ENCODE measurements at places on chromosomes 12 and 14.

DNA sequence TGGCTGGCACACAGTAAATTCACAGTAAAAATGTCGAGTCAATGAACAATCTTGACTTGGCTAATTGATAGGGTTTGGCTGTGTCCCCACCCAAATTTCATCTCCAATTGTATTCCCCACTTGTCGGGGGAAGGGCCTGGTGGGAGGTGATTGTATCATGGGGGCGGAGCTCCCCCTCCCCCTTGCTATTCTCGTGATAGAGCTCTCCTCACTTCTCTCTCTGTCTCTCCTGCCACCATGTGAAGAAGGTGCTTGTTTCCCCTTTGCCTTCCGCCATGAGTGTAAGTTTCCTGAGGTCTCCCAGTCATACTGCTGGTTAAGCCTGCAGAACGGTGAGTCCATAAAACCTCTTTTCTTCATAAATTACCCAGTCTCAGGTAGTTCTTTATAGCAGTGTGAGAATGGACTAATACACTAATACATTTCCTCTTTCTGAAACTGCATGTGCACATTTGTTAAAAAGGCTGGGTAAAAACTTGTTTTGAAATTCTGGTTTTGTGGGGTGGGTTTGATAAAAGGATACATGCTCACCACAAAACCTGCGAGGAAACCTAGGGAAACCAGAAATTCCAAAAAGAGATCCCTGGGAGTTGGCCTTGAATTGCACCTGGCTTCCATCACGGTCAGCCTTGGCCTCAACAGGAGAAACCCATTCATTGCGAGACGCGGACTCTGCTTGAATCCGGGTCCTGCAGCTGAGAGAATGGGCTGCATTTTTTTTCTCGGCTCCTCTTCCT lies 16.2 kb upstream of the MYL2 start:
- DNase-seq, result no peak

- no peak for DNase-seq
Observed at GRCh38 chr12:20523658-20524057, 155.3 kb downstream of the PDE3A start.

GRCh38 chr12:113260636-113261300 lies 39.5 kb downstream of the TPCN1 start:
- no peak for DNase-seq

DNA sequence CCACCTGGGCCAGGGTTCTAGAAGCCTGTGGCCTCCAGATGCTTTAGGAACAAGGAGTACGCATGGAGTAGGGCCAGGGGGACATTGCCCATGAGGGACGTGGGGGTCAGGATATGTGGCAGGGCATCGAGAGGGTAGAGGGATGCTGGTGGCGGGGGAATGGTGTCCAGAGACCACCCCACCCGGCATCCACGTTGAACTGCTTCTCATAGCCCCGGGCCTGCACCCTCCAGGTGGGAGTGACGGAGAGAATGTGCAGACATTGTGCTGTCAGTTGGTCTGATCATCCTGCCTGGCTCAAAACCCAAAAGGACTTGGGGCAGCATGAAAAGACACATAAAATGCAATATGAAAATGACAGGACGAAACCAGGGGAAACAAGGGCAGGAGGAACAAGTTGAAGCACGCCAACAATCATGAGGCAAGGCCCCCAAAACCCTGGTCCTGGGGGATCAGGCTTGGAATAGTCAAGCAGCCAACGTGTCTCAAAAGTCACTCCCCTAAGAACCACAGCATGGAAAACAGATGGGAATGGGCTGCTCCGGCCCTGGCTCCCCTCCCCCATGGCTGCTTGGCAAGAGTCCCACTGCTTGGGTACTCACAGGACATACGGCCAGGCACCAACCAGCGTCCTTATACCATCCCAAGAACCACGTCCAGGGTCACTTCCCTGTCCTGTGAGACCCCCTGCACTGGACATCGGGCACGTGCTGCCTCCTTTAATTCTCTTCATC lies 117.9 kb downstream of the DICER1 start:
- no peak for DNase-seq

DNA sequence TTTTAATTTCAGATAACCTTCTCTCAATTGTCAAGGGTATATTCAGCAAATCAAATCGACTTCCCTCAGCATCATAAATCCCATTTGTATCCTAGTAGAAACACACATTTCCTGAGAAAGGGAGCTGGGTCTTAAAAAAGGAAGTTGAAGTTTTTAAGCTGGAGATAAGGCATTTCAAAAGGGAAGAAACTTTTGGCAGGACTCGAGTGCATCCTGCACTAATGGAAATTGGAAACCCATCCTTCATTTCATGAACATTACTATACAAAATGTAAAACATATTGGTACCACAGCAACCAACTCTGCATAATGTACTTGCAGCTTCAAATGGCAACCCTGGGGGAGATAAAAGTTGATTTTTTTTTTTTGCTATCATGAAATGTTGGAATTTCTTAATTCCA lies 23.7 kb upstream of the TMCC3 start:
- no peak for DNase-seq

DNA sequence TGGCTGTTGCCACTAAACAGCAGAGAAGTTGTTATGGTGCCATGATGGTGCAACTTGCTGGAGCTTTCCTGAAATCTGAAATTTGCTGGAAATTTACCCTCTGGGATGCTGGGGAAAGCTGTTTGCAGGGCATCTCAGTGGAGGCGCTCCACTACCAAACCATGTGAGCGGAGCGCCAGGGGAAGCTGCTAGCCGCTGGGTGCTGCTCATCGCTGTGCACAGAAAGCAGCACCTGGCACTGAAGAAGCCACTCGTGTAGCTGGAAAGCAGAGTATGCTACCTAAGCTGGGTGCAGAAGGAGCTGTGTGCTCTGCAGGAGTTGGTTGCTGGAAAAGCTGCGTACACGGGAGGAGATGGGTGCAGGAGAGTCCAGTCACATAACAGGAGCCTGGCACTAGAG lies 53.0 kb downstream of the MSRB3 start:
- no peak for DNase-seq

DNA sequence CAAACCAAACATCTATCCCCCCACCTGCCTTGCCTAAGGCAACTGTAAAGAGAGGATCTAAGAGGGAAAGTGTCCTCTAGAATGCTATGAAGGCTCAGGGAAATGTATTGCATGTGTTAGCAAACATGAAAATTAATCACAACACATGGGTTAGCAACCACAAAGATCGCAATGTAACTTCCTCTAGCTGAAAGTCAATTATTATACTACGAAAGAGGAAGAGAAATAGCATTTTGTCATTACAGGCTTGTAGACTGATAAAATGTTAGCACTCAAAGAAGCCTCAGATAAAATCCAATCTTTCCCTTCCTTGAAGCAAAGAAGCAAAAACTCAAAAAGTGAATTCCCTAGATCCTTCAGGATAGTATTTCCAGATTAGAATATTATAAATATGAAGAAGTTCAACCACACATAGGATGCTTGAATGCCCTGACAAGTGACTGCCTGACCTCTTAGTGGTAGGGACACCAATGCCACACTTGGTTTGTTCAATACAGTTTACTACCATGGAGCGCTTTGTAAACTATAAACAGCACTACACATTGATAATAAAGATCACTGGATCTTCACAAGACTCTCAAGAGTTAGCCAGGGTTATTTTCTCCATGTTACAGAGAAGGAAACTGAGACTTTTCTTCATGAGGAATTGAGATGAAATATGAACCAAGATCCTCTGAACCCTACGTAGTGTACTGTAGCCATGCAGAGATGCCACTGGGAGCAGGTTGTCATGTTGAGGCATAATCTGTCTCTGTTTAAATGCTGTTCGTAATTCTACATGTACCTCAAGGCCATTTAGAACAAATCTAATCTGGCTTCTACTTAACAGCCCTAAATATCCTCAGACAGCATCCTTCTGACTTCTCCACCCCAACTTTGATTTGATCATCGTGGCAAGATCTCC lies 100.7 kb downstream of the ITPR2 start:
- no peak for DNase-seq

GRCh38 chr12:21665816-21666215 lies 8.2 kb upstream of the LDHB start:
- no peak for DNase-seq

DNA sequence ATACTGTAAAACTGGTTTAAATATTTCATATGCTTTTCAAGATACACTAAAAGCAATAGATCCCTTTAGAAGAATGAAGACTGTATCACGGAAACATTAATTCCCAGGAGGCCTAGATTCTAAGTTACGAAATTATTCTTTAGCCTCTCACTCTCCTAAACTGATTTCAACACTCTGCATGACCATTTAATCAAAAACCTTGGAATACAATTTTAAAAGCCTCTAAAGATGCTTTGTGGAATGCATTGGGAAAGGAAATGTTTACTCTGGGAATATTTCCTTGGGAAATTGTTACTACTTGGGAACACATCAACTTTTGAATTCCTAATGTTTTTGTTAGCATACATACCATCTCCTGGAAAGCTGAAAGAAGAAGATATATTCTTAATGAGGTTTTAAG lies 255.7 kb upstream of the FAR2 start:
- no peak for DNase-seq

DNA sequence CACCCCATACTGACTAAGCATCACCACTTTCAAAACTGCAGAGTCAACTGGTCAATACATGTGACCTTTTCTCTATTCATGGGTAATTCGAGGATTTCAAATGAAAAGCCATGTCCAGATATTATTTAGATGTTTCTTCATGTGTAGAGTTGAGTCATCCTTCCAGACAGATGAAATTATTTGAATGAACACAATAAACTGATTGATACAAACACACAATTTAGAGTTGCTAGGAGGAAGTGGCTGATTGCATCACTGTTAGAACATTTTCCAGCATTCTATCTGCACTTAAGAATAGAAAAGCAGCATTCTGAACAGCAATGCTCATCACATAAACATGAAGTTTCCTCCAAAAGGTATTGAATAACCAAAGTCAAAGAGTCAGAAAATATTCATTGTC lies 273.5 kb upstream of the SOX5 start:
- no peak for DNase-seq

DNA sequence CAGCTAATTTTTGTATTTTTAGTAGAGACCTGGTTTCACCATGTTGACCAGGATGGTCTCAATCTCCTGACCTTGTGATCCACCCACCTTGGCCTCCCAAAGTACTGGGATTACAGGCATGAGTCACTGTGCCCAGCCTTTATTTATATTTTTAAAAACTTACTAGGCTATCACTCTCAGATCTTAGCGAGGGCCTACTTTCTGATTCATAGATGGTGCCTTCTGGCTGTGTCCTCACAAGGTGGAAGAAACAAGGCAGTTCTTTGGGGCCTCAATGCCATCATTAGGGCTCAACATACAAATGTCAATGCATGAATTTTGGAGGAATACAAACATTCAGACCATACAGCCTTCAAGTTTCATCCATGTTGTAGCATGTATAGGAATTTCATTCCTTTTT lies 2.4 kb upstream of the DGLUCY start:
- no peak for DNase-seq

DNA sequence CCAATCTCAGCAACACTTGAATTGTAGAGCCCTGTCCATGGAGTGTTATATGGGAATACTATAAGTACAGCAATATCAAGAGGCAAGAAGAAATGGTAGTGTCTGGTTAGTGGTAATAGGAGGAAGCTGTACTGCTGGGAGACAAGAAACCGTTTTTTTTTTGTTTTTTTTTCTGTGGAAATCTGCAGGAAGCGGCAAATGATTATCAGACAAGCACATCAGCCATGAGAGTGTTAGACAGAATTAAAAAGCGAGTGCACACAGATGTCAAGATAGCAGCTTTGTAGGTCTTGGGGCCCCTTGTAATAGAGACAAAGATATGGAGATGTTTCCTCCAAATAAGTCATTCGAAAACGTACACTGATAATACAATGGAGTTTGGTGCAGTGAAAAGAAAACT lies 6.7 kb downstream of the TESPA1 start:
- DNase-seq, result no peak

DNA sequence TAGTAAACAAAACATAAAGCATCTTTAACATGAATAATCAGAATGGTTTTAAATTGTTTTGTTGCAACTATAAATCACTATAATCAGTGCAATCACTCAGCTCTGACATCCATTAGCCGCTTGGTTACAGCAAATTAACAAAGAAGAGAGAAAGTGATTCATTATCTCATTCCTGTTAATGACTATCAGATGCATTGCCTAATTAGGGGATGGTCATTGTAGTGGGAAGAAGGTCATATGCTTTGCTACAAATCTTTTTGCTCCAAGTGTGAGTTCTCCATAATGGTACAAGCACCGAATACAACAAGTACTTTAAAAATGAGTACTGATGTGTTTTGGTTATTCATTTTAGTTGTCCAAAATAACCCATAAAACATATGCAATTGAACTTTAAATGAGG lies 272.0 kb downstream of the AKAP6 start:
- no peak for DNase-seq

GRCh38 chr14:46368275-46368674 lies 283.3 kb downstream of the RPL10L start:
- DNase-seq, result no peak

- no peak for DNase-seq
Observed at GRCh38 chr12:105110851-105111250, 3.3 kb downstream of the WASHC4 start.

DNA sequence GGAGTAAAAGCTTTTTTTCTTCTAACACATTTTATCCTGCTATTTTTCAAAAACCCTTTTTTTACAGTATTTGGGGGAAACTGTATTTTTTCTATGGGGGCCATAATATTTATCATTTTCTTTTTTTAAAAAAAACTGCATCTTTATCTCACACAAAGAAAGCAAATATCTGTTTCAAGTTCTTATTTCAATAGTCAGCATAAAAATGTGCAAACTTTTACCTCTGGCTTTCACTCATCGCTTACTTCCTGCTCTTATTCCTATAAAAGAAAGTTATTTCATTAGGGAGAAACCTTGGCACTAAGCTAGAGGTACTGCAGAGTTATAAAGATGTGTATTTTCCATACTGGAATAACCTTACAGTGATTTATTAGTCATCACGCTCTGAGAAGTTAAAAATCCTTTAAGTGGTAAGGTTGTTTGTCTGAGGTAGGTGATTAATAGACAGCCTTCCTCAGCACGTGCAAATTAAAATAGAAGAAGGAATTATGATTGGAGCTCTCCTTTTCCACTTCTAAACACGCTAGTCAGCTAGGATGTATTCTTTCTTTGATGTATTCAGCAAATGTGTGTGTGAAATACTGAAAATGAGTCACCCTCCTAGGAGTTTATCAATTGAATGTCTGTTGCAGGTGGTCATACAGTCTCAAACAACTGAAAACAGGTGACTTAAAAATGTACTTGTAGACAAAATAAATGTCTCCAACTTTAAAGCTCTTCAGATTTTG lies 461.0 kb downstream of the GXYLT1 start:
- no peak for DNase-seq

DNA sequence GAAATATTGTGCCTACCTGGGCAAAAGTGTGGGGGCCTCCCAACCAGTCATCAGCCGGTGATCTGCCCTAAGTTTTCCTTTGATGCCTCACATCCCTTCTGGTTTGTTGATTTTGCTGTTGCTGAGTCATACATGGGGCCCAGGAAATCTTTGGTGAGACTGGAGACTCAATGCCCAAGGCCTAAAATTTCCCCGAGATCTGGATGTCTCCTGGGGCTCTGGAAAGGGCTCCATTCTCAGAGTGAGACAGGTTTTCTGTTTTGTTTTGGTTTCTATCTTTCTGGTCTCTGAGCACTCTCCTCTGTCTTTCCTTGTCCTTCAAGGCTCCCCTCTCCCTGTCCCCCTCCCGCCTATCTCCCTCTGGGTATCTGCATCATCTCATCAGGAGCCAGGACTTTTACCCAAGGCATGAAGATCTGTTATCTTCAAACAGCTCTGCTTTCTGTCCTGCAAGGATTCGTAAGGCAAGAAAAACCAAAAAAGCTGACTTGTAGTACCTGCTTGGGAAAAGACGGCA lies 152.8 kb upstream of the MAX start:
- no peak for DNase-seq

- no peak for DNase-seq
Observed at GRCh38 chr14:94615823-94616570, 3.8 kb downstream of the SERPINA3 start.
